Fibroblast of skin of left biceps (primary cell): ENCODE measurements at places on chromosomes 2 and 18.

DNA sequence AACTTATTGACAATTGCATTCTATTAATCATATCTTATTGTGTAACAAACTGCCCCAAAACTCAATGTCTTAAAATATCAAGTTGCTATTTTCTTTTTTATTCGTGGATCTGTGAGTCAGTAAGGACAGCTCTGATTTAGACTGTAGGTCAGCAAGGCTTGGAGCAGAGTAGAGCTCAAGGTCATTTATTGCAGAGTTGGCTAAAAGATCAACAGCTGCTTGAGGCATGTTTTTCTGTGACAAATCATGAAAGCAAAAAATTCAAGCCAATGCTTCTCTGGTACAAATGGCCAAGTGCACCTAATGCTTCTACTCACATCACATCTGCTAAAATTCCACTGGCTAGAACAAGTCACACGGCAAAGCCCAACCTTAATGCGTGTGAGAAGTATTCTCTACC, 497.7 kb upstream of the LRATD1 start:
- no peak for DNase-seq

GRCh38 chr2:47373747-47374146, 29.2 kb upstream of the MSH2 start:
- DNase-seq, result no peak

- no peak for DNase-seq
Measured at GRCh38 chr2:129757915-129758783, 221.3 kb upstream of the RAB6C start.

DNA sequence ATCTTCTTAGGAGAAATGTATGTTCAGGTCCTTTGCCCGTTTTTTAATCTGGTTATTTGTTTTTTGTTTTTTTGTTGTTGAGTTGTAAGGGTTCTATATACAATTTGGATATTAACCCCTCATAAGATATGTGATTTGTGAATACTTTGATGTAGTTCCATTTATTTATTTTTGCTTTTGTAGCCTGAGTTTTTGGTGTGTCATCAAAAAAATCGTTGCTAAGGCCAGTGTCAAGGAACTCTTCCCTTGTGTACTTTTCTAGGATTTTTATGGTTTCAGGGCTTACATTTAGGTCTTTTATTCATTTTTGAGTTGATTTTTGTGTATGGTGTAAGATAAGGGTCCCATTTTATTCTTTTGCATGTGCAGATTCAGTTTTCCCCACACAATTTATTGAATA, 372.6 kb downstream of the PLCL1 start:
- no peak for DNase-seq

- no peak for DNase-seq
Measured at GRCh38 chr2:193841384-193842150, 1646.8 kb upstream of the TMEFF2 start.

GRCh38 chr2:46847726-46848412, 67.7 kb downstream of the MCFD2 start:
- peak; percentile 79 for DNase-seq

GRCh38 chr18:36638224-36638623, 190.6 kb downstream of the TPGS2 start:
- no peak for DNase-seq

DNA sequence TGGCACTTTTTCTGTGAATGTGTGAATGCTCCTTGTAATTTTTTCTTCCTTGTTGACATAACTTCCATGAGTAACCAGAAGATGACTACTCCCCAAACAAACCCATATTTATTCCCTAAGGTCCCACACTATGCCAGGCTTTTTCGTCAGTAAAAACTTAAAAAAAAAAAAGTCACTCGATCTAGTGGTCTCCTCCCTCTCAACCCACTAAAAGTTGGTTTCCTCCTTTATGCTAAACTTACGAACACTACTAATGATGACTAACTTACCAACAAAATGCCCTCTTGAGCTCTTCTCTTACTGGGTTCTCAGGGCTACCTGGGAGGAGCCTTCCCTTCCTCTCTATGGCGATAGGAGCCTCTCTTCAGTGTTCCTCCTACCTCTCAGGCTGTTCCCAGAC, 18.2 kb downstream of the ACVR1 start:
- DNase-seq, result no peak

DNA sequence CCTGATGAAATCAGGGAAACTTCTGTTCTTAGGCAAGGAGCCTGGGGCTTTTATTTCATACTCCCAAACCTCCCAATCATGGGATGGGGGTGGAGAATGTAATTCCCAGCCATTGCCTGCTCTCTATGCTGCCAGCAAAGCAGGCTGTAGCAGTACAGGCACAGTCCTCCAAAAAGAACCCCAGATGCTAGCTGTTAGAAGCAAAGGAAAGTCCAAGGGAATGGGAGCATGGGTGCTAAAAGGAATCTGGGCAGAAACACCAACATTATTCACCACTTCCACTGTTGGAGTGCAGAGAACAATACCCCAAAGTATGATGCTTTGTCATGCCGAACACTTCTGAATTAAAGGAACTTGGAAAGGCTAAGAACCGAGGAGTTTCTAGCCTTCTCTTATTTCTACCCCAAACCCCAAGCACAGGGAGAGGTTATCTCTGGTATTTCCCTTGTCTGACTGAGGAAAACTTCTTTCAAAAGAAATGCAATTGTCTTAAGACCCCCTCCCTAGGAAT, 24.7 kb downstream of the MDH1 start:
- no peak for DNase-seq

- no peak for DNase-seq
Measured at GRCh38 chr2:72770879-72771461, 54.9 kb downstream of the EXOC6B start.

DNA sequence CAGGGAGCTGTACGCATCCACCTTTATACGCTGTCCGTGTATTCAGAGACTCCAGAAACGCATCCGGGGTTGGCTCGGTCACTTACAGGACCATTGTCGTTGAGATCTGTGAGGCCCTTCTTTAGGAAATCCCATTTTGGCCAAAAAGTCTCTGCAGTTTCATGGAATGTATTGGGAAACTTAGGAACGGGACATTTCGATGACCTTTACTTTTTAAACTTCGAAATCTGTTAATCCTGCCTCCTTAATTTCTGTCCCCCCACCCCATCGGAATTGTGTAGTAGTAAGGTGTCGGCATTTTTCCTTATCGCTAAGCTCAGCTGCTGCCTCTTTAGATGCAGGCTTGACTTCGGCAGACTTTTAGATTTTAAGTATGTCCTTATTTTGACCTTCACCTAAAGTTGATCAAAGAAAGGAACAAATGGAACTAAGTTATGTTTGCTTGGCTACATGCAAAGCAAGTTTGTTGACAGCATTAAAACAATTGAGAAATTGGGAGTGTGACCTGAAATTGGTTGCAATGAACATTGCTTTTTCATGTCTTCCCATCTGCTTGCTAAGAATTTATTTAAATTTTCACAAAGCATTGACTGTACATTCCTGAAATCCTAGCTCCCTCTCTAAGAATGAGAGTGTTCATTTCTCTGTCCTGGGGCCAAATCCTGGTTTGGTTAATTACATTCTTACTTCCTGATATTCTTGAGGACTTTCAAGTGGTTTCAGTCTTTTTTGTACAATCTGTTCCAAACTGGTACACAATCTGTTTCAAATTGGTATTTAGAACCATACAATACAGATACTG, 884 bp upstream of the RAPH1 start:
- DNase-seq, result no peak

GRCh38 chr2:12737738-12738485, 21.2 kb downstream of the TRIB2 start:
- no peak for DNase-seq

- DNase-seq, result no peak
Measured at GRCh38 chr2:20443276-20443920, 3.5 kb upstream of the RHOB start.

- DNase-seq, result no peak
Measured at GRCh38 chr2:85994421-85994777, 105.6 kb upstream of the ST3GAL5 start.

DNA sequence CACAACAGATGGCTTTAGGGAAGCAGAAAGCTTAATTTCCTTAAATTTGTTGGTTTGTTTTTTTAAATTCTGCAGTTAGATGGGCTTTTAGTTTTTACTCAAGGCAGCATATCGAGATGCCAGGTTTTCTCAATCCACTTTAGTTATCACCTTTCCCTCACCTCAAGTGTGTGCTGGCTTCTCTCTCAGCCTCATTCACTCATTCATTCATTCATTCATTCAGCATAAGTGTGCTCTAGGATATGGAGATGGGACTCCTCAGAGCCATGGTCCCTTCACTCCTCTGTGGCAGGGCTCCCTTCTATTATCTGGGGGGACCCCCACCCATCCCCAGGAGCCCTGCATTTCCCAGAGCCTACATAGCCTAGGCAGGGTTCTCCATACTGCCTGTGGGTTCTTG, 19.0 kb downstream of the VIL1 start:
- DNase-seq, result no peak

DNA sequence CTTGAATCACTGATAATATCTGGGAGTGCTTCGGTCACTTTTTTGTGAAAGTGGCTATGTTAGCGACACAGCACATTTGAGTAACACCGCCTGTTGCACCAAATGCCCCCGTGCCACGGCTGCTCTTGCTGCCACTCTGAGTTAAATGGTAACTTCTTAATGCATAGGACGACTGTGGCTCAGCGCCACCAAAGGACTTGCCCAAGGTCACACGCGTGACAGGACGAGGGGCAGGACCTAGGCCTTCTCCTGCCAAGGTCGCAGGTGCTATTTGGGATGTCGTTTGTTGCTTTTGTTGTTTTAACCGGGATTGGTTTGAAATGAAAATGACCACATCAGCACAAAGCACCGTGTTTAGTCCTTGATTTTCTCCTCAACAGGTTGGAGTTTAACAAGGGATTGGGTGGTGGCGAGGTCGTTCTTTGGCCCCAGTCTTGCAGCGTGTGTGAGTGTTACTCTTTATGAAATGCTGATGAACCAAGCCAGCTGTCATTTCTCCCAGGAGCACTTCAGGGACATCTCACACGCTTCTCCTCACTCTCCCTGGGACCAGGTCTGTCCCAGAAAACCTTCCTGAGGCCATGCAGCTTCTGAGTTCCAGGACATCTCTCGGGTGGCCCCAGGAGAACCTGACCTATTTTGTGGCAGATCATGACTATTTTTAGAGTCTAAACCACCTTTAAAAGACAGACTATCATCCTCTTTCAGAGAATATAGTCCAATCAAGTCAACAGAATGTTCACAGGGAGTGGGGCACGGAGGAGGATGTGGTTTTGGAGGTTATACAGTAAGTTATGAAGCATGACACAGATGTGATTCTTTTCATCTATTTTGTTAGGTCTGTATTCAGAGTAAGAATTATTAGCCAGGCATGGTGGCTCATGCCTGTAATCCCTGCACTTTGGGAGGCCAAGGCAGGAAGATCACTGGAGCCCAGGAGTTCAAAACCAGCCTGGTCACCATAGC, 49.9 kb downstream of the MTCL1 start:
- DNase-seq, result peak; percentile 54

GRCh38 chr18:46393230-46393629, 263.8 kb downstream of the LOXHD1 start:
- DNase-seq, result no peak

GRCh38 chr2:149648282-149649030, 60.9 kb upstream of the MMADHC start:
- DNase-seq, result peak; percentile 96

GRCh38 chr2:113060396-113060795, 1.4 kb downstream of the IL36RN start:
- DNase-seq, result no peak

GRCh38 chr18:35256947-35257346, 16.1 kb downstream of the ZNF397 start:
- DNase-seq, result no peak

- no peak for DNase-seq
Measured at GRCh38 chr18:50862401-50862800, 16.5 kb upstream of the ME2 start.

DNA sequence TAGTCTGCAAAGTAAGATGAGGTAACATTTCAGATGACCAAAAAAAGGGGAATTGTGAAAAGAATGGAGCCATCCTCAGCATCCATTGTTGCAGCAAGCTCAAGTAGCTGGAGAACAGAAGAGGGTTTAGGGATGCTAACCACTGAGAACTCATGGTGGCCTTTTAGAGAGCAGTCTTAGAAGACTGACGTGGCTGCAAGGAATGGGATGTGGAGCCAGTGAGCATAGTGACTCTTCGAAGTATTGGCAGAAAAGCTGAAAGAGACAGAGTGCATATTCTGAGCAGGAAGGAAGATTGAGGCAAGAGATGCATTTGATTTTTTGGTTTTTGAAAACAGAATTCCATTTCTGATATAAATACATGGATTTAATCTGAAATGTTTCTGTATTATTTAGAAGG, 151.2 kb downstream of the UBE2E3 start:
- DNase-seq, result no peak

GRCh38 chr18:39454866-39455265, 1889.3 kb upstream of the CELF4 start:
- no peak for DNase-seq

GRCh38 chr2:10490806-10491291, 42.7 kb upstream of the ODC1 start:
- no peak for DNase-seq

GRCh38 chr2:78383576-78383975, 641.9 kb upstream of the REG3G start:
- DNase-seq, result no peak

DNA sequence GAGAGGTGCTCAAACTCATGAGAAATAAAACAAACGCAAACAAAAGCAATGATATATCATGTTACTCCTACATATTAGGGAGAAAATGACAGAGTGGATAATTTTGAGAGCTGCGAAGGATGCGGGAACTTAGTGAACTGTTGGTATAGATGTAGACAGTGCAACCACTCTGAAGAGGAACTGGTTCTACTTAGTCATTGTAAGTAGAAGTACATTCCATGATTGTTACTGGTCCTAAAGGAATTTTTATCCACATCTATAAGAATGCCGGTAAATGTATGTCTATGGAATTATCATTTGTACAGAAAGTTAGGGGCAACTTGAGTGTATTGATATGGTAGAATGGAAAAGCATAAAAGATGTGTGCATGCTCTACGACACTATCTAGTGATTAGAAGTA, 1238.4 kb downstream of the LRP1B start:
- peak; percentile 26 for DNase-seq

GRCh38 chr2:11807156-11808015, 61.0 kb downstream of the LPIN1 start:
- no peak for DNase-seq

DNA sequence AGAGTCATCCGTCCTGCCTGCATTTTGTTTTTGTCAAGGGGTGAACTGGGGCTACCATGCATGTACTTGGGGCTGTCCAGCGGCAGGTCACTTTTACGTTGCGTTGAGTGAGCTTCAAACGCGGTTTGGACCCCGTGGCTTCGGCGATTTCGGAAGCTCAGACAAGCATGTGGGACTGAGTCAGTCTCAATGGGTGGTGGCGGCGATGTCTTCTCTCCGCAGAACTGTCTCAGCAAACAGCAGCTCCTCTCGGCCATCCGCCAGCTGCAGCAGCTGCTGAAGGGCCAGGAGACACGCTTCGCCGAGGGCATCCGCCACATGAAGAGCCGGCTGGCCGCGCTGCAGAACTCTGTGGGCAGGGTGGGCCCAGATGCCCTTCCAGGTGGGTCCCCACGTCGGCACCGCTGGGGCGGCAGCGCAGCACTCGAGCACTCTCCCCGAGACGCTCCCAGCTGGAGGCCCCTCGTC, 21.3 kb downstream of the FBLN7 start:
- no peak for DNase-seq

- no peak for DNase-seq
Measured at GRCh38 chr18:75405351-75405750, 22.2 kb downstream of the SMIM21 start.

- no peak for DNase-seq
Measured at GRCh38 chr2:241399941-241400922, 44.1 kb downstream of the FARP2 start.
